Panc1 (cell line): ENCODE measurements at places on chromosomes 13 and 19.

DNA sequence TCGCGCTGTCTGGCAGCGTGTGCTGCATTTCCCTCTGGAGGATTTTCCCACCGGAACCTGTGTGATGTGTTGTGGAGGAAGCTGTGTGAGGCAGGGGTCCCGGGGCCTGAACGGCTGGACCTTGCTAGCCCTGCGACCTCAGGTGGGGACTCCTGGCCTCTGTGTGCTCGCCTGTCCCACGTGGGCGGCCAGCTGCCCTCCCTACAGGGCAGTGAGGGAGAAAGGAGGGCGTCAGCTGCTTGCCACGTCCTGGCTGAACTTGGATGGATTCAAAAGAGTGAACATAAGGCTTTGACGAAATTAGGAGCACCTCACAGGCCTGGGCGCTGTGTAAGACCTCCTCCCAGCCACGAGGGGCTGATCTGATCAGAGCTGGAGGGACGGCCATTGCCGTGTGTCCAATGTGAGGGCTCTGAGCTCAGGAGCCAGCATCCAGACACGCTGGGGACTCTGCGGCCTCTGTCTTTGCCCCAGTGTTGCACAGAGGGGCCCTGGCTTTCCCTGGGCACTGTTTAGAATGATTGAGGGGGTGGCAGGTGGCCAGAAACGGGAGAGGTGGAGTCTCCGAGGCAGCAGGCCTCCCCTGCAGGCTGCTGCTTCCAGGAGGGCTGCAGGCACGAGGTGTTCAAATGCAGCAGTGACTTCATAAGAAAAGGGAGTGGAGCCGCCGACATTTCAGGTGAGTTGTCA is 13.0 kb downstream of the TFDP1 start:
- no peak for DNase-seq

- DNase-seq, result no peak
These were observed 1.1 kb downstream of the ARL11 start for GRCh38 chr13:49629196-49629938.

GRCh38 chr13:57739089-57739488 is 107.5 kb downstream of the PCDH17 start:
- DNase-seq, result no peak

GRCh38 chr19:48319647-48320541 is 5.5 kb upstream of the EMP3 start:
- DNase-seq, result no peak

- no peak for DNase-seq
These were observed 30.0 kb upstream of the NCCRP1 start for GRCh38 chr19:39166571-39167391.

GRCh38 chr19:16571822-16572331 is 338 bp downstream of the SLC35E1 start:
- no peak for DNase-seq
